ENCODE measurements at places on chromosomes 7 and 10.

- peak; percentile 22 for DNase-seq
Measured at GRCh38 chr7:116236020-116236630, 25.8 kb downstream of the TES start.

- DNase-seq = no peak
Measured at GRCh38 chr10:101286248-101287046, 57.2 kb upstream of the LBX1 start.

- DNase-seq = no peak
Measured at GRCh38 chr7:33591490-33591889, 313.8 kb upstream of the BMPER start.

DNA sequence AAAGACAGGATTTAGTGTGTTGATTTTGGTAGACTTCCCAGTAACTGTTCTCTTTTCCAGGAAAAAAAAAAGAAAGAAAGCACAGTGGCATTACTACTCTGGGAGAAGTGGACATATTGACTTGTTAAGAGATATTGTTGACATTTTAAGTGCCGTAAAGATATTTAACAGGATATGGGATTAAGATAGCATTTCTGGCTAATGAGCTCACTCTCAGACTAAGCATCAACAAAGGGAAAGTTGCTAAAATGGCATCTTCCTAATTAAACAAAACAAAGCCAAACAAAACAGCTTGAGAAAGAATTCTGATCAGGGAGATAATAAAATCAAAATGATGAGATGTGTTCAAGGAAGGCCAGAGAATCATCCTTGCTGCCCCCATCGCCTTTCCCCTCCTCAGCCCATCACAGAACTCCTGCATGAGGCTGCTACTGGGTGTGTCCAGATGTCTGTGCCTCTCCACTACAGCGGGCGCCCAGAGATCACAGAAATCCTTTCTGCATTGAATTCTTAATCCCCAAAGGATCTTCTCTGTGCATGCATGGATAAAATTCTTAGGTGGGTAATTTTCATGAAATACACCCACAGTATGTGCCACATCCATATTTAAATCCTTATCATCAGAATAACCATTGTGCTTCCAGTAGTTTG lies 270.5 kb downstream of the POU6F2 start:
- no peak for DNase-seq

GRCh38 chr7:5693529-5693928 lies 87.9 kb downstream of the RNF216 start:
- no peak for DNase-seq

- DNase-seq = peak; percentile 1
Measured at GRCh38 chr7:1859266-1860035, 189.4 kb downstream of the ELFN1 start.

GRCh38 chr10:70269741-70270140 lies 14.1 kb downstream of the NPFFR1 start:
- no peak for DNase-seq

DNA sequence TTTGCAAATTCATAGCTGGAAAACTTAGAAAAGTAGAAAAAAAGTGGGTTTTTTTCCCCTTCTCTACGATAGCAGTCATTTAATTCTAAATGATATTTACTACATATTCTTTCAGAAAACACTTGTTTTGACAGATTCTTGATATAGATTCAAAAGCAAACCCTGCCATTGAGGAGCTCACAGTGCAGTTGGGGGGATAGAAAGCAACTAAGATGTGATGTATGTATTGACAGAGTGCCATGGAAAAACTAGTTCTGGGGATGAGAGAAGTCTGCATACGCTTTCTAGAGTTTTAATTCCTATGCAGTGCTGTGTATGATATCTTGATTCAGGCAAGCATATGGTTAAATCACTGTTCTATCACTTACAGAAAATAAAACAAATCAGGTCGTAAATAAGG lies 436.6 kb upstream of the GHITM start:
- no peak for DNase-seq

GRCh38 chr10:77978360-77978759 lies 51.0 kb downstream of the POLR3A start:
- DNase-seq = no peak

GRCh38 chr10:62738916-62739315 lies 65.6 kb upstream of the ADO start:
- no peak for DNase-seq

GRCh38 chr7:77579797-77580196 lies 42.7 kb downstream of the PTPN12 start:
- DNase-seq = no peak

DNA sequence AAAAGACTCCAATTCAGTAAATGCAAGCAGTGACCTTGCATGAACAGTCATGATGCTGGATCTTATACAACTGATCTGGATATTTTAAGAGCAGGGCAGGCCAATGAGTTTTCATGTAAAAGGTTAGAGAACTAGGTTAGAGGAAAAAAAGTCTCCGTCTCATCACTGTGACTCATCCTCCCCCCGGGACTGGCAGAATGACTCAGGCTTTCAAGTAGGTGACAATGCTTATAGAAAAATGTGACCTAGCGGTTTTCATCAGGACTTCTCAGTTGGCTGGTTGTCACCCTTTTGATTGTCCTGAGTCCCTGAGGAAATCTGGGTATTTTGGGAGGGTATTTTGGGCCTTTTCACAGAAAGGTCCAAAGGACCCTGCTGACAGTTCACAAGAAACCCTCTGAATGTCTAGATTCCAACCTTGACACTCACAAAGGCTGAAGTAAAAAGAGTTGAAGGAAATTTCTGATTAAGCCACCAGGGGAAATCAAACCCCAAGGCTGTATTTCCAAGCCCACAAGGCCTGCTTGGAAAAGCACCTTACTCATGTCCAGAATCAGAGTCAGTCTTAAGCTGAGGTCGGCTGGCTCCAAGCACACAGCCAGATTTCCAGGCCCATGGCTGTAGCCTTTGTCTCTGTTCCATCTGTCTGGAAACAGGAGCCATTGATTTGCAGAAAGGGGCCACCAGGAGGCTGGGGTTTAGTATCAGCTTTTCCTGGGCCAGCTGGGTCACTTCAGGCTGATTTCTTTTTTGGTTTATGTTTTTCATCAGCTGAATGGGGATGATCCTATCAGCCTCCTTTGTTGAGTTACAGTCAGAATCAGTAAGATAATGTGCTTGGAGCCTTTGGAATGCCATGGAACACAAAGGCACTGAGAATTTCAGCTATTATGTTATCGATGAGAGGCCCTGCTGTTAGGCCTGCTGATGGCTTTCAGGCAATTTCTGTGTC lies 226.4 kb upstream of the HABP2 start:
- no peak for DNase-seq

DNA sequence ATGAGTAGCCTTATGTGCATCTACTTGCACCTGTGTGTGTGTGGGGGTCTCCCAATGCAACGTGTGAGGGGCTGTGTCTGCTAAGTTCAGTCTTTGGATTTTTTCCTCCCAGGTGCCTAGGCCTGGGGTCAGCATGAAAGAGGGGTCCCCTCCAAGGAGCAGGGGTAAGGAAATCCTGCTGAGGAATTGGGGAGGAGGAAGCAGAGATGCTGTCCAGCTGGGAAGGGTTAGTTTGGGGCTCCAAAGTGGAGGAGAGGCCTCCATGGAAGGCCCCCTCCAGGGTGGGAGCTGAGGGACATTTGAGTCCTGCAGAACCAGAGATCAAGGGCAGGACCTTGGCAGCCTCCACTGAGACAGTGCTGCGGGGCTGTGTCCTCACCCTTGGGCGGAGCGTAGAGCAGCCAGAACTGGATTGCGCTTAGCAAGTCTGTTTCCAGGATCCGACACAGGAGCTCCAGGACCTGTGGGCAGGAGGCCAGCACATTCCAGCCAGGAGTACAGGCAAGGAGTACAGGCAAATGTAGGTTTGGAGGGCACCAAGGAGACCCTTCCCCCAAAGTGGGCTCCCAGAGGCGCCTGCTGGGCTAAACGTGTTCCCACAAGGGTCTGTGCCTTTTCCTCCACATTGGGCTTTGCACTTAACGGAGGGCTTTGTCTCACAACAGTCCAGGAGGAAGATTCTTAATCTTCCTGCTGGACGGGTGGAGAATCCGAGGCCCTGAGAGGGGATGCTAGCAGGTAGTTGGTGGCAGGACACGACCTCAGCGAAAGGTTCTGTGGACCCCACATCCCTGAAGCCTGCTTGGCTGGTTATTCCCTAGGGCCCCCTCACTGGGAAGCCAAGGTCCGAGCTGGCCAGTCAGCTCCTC lies 10.1 kb downstream of the TBATA start:
- no peak for DNase-seq

- DNase-seq = peak; percentile 42
Measured at GRCh38 chr10:44278837-44279324, 106.0 kb downstream of the CXCL12 start.

DNA sequence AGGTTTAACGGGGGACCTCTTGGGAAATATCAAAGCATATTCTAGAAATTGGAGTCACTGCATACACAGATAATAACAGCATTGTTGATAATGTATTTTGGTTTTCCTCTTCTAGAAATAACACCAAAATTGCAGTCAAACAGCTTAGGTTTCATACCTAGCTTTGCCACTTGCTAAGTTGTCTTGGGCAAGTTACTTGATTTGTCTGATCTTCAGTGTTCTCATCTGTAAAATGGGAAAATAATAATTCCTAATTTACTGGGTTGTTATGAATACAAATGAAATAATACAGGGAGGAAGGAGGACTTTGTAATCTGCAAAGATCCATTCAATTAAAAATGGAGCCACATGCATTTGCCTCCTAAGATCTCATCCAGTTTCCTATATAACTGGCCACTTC lies 20.3 kb upstream of the NUP205 start:
- no peak for DNase-seq

GRCh38 chr7:78379148-78379547 lies 580.6 kb downstream of the PHTF2 start:
- DNase-seq = no peak

DNA sequence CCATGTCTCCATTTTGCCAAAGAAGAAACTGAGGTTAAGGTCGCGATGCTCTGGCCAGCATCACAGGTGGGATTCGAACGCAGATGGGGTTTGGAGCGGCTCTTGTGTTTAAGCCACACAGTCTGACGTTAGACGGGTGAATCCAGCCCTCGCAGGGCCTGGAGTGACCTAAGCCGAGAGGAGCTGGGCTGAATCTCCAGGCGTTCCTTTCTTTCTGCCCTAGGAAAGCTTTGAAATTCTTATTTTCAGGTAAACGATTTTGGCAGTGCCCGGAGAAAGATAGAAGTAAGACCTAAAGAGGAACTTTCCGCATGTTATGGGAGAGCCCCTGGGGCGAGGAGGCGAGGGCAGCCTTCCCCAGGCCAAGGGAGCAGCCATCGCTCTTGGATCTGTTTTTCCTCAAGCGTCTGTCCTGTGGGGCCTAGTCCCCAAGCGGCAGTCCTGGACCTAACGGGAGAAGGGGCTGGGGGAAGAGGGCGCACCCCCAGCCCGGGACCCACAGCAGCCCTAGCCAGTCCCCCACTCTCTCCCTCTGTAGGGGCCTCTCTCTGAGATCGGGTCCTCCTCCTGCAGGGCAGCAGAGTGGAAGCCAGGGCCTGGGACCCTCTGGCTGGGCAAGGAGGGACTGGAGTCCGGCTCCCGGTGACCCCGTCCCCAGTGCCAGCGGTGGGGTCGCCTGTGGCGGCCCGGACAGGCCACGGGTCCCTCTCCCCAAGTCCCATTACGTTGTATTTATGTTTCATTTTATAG lies 8.9 kb upstream of the LBX1 start:
- no peak for DNase-seq

DNA sequence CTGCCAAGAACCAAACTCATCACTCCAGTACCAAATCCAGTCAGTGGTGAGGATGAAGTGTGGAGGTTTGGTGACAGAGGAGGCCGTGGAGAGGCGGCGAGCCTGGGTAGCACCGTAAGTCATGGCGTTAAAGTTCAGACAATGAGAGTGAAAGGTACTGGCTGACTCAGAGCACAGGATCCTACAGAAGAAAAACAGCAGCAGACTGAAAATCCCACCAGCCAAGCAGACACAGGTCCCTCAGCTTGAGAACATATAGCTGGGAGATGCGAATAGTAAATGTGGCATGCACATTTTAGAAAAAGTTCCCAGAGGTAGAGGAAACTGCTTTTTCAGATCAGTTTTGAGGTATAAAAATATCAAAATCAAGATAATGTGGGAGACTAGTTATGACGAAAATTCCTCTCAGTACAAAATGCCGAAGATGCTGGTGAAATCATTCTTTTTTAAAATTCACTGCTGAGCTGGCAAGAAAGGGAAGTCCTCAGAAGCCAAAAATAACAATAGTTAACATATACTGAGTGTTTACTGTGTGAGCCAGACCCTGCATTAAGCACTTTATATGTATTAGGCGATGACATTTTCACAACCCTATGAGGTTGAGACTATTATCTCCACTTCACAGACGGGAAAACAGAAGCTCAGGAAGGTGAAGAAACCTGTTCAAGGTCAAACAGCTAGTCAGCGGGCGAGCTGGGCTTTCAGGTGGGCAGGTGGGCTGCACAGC lies 20.9 kb downstream of the PARP12 start:
- no peak for DNase-seq

GRCh38 chr7:50371551-50372021 lies 67.1 kb downstream of the IKZF1 start:
- DNase-seq = no peak

DNA sequence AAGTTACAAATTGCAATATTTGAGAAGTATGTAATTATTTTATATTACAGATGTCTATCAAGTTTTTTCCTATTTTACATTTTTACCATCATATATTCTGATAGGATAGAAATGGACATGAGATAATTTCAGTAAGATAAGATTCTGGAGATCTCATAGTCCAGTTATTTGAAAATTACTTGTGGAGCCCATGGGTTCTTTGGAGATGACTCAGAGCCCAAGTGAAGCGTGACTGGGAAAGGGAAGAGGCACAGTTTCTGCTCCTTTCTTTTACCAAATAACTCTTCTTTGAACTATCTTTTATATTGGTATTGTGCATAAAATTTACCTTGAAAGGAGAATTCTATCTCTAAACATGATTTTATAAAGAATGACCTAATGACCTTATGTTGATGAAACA lies 2.4 kb downstream of the CD36 start:
- no peak for DNase-seq

GRCh38 chr7:69638674-69639073 lies 40.4 kb downstream of the AUTS2 start:
- DNase-seq = no peak

GRCh38 chr10:6053303-6053702 lies 8.9 kb downstream of the IL2RA start:
- no peak for DNase-seq

- no peak for DNase-seq
Measured at GRCh38 chr7:128944487-128945236, 6.9 kb downstream of the IRF5 start.

DNA sequence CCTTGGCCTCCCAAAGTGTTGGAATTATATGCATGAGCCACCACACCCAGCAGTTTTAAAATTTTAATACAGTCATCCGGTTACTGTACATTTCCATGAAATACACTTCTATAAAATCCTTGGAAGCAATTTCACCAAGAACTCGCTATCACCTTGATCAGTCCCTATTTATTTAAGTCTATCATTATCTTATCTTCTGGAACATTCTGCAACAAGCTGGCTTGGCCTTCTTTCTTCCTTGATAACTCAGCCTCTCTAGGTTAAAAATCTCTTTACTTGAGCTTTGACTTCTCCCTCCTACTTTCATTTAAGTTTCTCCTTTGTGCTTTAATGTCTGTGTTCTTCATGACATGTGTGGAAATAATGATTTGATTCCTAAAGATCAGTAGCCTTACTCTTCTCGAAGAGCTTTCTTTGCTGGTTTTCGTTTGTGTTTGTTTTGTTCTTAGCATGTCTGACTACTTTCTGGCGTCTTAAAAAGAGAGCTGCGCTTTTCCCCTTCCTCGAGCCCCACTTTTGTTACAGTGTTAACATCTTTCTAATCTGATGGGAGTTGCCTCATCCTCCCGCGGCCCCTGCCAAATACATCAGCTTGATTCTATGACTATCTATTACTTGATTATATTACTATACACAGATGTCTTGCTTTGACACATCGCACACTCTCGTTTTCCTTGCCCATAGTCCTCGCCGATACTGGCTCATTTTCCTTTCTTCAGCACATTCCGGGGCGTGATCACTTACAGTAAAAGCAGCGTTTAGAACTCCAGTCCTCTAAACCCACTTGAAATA lies 11.1 kb upstream of the CALML5 start:
- no peak for DNase-seq
